NCI-H1092 (cell line): ENCODE measurements at places on chromosomes 12 and 14.

GRCh38 chr14:76352639-76353281 lies 23.2 kb upstream of the ESRRB start:
- peak; percentile 27 for DNase-seq

GRCh38 chr14:102949062-102949800 lies 26.8 kb downstream of the AMN start:
- DNase-seq = no peak

DNA sequence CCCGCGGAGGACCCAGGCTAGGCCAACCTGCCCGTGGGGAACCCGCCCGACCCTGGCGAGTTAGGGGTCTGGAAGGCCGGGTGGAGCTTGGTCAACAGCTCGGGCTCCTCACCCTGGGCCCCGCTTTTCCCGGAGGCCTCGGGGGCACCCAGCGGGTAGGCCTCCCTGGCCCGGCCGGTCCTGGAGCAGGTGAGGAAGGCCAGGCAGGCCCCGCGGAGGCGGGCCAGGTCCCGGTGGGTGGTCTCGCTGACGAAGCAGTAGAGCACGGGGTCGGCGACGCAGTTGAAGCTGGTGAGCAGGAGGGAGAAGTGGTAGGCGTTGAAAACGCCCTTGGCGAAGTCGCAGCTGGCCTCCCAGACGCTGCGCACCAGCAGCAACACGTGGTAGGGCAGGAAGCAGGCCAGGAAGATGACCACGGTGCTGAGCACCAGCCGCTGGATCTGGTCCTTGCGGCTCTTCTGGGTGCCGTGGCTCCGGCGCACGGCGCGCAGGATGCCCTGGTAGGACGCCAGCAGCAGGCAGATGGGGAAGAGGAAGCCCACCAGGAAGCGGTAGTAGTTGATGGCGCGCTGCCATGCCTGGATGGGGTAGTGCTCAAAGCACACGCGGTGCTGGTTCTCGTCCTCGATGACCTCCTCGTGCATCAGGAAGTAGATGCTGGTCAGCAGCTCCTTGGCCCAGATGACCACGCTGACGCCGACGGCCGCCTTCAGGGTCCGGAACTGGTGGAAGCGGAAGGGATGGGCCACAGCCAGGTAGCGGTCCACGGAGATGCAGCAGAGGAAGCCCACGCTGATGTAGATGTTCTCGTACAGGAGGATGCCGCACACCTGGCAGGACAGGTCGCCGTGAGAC lies 10.3 kb downstream of the GPR68 start:
- DNase-seq = no peak

DNA sequence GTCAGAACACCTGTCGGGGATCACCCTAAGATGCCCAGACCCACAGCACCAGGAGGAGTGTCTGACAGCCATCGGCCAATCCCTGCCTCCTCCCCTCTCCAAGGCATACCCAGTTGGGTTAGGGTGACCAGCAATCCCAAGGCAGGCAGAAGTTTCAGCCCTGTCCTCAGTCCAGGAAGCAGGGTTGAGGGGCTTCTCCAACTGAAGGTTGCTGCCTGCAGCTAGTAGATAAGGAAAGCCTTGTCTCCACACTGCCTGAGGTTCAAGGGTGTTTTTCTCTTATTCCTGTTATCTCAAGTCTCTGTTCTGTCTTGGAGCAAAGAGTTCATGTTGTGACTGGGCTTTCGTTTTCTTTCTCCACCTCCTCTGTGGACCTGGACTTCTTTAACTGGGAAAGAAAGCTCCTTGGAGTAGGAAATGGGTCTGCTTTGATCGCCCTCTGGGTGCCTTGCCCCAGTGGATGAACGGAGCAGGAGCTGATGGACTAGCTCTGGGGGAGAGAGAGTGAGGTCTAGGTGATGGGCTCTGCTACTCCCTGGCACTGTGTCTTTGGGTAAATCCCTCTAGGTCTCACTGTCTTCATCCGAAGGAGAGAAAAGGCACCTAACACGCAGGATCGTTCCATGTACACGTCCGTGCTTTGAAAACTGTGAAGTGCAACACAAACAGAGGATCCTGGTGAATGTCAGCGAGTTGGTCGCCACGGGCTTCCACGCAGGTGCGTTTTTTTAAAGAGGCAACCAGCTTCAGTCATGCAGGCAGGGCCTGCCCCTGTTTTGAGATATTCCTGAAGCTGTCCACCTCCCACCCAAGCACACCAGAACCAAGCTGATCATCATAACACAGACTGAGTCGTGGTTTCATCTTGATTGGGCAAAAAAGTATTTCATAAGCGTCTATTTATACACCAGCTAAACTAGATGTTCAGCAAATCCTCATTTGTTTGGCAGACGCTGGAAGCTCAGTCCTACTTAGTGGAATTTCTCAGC lies 52.5 kb upstream of the FOXN3 start:
- DNase-seq = no peak

GRCh38 chr12:54041097-54041690 lies 8.3 kb downstream of the HOXC5 start:
- DNase-seq = no peak

DNA sequence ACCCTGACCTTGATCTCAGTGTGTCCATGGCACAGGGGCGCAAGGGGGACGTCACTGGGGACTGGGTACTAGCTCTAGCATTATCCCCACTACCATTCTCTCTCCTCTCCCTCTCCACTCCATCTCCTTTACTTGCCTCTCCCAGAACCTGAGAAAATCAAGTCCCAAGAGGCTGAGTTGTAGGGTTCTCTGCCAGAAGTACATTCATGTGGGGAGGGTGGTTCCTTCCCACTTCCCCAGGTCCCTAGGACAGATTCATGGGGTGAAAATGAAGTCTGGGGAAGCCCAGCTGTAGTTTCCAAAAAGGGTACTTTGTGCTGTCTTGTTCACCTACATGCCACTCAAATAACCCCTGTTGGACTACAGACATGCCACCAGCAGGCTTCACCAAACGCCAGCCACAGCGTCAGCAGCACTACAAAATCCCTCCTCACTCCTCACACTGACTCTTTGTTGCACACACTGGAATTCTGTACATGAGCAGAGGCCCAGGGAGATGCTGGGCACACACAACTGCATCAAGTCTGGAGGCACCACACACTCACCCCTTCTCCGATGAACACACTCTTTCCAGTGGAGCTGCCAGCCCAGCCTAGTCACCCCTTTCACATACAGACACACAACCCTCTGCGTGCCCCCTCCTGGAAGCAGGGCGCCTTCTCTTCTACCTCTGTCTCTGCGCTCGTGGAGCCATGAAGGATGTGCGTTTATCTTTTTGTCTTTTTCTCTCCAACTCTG lies 6.9 kb downstream of the RARG start:
- DNase-seq = no peak

DNA sequence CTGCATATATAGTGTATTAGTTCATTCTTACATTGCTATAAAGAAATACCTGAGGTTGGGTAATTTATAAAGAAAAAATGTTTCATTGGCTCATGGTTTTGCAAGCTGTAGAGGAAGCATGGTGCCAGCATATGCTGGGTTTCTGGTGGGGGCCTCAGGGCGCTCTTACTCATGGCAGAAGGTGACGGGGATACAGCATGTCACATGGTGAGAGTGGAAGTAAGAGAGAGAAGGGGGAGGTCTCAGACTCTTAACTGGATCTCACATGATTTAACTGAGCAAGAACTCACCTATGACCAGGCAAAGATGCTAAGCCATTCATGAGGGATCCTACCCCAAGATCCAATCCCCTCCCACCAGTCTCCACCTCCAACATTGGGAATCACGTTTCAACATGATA lies 15.9 kb upstream of the PAWR start:
- DNase-seq = no peak

- no peak for DNase-seq
Measured at GRCh38 chr12:11729439-11730150, 80.1 kb downstream of the ETV6 start.

- DNase-seq = no peak
Measured at GRCh38 chr14:53464376-53464775, 311.3 kb upstream of the DDHD1 start.
